ENCODE measurements at places on chromosomes 11 and 22.

GRCh38 chr11:61033417-61033816 is 61.9 kb downstream of the CD6 start:
- no peak for DNase-seq

- DNase-seq: no peak
These were observed 45.6 kb downstream of the PDHX start for GRCh38 chr11:34962034-34962433.

DNA sequence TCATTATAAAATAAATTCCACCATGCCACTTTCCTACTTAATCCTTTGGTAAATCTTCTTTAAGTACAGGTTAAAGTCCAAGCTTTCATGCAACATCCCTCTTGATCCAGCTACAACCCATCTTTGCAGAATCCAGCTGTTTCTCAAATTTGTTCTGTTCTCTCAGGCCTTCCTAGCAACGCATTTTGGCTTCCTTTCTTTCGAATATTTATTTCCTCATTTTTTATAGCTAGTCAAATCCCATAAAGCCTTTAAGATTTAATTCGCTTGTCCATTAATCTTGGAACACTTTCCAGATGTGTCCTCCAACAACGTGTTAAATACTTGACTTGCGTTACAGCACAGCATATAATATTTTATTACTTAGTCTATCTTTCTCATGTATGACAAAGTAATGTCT is 600.1 kb upstream of the CHORDC1 start:
- no peak for DNase-seq

DNA sequence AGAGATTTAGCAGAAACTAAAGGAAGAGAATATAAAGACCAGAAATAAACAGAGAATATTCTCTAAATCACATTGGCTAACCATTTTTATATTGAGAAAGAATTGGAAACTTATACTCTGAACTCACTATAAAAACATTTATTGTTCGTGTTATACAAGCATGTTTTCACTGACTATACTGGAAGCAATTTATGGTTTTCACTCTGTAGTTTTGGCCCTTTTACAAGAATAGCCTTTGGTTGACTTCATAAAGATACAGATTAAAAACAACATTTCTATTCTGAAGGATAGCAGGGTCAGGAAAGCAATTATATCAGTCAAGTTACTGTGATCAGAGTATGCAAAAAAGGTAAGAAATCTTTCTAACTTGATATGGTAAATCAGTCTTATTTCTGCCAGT is 965.7 kb upstream of the FAT3 start:
- DNase-seq: no peak

DNA sequence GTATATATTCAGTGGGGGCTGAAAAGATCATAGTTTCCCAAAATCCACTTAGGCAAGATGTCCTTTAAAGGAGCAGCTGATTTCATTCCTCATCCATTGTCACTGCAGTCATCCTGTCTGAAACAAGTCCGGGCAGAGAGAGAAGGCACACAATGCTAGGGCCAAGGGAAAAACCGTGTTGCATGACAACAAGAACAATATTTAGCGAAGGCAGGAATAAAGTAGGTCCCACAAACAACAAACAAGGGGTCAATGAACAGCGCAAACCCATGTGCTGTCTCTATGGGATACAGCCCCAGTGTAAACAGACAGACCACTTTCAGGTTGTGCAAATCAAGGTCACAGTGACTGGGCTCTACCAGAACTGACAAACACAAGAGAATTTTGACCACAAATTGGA is 9.0 kb downstream of the PAMR1 start:
- DNase-seq: no peak

- DNase-seq: peak; percentile 88
These were observed 4.7 kb downstream of the YPEL4 start for GRCh38 chr11:57644748-57645688.

DNA sequence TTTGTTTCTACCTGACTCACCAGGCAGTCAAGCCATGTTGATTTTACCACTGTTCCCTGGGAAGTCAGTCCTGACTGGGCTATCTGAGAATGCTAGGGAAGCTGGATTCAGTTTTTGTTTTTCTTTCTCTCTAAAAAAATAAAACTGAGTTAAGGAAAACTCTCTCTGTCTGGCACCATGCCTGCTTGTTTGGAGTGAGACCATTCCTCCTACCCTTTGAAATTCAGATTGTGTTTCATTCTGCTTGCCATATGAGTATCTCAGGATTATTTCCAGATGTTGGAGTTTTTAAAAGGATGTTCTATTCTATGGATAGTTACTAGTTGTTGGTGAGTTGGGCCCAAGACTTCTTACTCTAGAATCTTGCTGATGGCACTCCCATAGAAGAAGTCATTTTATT is 1917.0 kb downstream of the LRRC4C start:
- DNase-seq: no peak

- peak; percentile 46 for DNase-seq
These were observed 54.8 kb upstream of the PHF21B start for GRCh38 chr22:45064313-45065278.

DNA sequence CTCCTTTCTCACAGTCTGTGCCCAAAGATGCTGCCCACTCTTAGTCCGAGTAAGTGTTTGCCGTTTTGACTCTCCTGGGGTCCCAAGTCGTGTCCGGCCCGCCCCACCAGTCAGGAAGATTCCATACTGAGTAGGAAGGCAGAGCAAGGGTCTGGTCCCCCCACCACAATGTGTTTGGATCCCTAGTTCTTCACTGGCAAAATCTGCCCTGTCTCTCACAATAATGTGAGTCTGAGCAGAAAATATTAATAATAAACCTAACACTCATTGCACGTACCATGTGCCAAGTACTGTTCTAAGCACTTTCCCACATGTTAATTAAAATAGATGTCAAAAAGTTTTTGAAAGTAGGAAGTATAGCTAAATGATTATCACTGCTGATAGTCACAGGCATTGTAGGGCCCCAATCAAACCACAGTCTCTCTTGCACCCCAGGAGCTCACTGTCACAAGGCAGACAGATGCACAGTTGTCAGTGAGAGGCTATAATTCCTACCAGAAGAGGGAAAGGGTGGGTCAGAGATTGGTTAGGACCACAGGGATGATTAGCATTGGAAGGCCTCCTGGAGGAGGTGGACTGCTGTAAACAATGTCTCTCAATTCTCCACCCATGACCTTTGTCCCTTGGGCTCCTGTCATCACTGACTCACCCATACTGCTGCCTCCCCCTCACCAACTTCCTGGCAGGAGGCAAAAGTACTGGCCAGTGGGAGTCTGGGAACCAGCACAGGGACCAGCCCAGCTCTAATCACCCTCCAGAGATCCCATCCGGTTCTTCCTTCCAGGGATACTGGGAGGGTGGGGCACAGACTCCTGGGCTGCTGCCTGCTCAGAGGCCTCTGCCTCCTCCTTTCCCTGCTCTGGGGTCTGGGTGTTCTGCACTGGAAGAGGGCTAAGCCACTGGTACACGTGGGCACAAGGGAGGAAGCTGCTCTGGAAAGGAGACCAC is 1.0 kb upstream of the POLD4 start:
- DNase-seq: no peak

DNA sequence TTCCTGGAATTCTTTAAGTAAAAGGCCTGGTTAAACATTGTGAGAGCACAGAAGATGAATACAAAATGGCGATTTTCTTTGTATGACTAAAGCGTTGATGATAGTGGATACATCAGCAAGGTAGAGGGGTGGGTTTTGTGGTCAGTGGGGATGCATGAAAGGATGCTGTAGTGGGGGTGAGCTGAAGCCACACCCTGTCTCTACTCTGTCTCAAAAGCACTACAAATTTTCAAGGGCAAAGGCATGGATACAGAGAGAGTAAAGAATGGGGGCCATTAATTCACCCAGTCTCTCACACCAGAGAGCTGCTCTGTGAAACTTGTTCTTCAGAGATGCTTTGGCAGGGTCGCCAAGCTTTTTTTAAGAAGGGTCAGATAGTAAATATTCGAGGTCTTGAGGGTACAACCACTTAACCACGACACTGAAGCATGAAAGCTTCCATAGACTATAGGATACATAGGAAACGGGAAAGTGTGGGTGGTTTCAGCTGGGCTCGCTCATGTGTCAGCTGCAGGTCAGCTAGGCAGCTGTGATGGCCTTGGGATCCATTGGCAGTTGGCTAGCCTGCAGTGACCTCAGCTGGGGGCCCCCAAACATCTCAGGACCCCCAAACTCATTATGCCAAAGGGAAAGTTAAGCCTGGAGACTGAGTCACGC is 8.3 kb downstream of the TMEM138 start:
- DNase-seq: no peak

GRCh38 chr22:19239464-19239863 is 52.1 kb downstream of the CLTCL1 start:
- no peak for DNase-seq

DNA sequence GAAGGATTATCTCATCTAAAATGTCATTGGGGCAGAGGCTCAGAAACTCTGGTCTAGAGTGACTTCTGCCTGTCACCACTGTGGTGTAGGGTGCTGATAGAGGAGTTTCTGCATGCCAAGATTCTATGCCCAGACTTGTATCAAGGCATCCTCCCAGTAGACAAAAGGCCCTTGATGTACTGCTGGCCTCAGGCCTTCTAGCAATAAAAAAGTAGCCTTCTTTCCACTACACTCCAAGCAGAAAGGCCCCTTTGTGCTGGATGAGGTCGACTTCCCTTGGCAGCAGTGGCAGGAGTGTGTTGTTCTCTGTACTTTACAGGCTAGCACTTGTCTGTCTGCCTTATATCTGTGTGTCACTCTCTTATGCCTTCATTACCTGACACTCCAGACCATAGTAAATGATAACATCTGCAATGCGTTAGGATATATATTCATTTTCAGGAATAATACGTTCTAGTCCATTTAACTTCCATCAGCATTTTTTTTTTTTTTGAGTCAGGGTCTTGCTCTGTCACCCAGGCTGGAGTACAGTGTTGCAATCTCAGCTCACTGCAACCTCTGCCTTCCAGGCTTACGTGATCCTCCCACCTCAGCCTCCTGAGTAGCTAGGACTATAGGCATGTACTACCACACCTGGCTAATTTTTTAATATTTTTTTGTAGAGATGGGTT is 49.5 kb upstream of the RRM1 start:
- DNase-seq: no peak

GRCh38 chr11:120413480-120413879 is 77.3 kb downstream of the ARHGEF12 start:
- DNase-seq: no peak

Data from stimulated activated CD4-positive, alpha-beta T cell treated with anti-CD3 and anti-CD28 coated beads, Interleukin-4, amount 100 ng/mL, for 48 hours (primary cell).